ENCODE measurements at places on chromosomes 7 and 10.

DNA sequence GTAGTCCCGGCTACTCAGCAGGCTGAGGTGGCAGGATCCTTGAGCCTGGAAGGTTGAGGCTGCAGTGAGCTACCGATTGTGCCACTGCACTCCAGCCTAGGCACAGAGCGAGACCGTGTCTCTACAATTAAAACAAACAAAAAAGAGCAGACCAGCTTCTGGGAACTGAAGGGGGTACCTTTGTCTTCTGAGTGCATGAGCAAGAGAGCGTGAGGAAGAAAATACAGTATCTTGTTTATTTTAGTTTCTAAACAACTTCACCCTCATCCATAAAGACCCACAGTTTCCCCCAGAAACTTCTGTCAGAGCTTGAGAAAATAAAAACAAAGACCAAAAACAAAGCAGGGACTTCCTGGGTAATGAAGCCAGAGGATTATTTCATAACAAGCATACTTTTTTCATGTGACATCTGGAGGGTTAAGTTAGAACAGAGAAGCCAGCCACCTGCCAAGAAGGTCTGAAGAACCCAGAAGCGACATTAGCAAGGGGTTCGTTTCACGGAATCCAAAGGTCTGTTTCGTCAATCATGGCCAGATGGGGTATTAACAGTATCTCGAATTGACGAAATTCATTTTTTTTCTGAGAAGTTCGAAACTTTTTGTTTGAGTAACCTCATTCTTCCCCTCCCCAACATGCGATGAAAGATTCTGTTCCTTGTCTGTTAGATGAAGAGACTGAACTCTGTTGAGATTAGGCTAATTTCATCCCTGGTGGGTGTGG is 10.2 kb upstream of the IL2RA start:
- DNase-seq = no peak

- DNase-seq = no peak
Observed at GRCh38 chr10:131706952-131707351, 193.9 kb upstream of the PPP2R2D start.

- no peak for DNase-seq
Observed at GRCh38 chr7:133750287-133750686, 376.9 kb upstream of the LRGUK start.

- no peak for DNase-seq
Observed at GRCh38 chr10:60348982-60349381, 40.7 kb downstream of the ANK3 start.

DNA sequence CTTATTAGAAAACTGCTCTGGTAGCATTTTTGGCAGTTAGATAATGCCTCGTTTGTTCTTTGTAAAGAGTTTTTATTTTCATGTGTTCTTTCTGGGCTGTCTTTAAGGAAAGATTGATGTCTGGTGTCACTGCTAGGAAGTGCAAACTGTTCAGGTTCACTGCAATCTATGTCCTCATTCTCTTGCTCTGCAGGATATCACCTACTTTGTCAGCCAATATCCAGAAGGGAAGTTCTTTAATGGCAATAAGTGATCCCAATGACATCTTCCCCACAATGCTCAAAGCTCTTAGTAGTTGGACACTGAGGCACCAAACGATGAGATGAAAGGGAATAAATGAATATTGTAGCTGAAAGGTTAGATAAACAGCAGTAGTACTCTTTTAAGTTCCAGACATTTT is 115.1 kb downstream of the AGMO start:
- DNase-seq = no peak
